DND-41 (cell line): ENCODE measurements at places on chromosomes 7 and 10.

- DNase-seq: no peak
Measured at GRCh38 chr10:33335801-33336581, 1.5 kb upstream of the NRP1 start.

DNA sequence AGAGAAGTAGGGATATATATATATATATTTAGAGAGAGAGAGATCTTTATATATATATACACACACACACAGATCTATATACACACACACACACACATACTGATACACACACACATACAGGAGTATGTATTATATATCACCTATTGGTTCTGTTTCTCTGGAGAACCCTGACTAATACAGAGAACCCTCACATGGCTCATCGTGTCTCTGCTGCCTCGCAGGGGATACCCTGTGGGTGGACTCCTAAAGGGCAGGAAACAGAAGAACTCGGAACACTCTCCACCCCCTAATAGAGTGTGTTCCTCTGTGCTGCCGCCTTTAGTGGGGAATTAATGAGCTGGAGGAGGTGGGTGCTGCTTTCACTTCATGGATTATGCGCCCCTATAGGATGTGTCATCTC, 86.6 kb downstream of the NPY start:
- DNase-seq: no peak

GRCh38 chr7:90916319-90916718, 320.2 kb downstream of the CDK14 start:
- no peak for DNase-seq

DNA sequence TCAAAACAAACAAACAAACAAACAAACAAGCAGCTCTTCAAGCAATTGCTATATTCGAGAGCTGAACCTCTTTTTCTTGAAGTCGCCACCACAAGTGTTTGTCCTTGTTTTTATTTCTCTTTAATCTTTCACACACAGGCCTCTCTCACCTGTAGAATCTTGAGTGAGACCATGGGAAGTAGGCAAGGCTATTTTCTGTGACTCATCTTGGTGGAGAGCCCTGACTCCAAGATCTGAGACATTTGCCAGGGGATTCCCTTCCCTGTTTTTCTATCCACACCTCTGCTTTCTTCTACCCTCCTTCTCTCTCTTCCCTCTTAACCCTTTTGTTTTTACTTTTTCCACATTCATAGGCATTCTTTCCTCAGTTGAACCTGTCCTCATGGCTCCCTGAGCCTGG, 8.0 kb upstream of the TAS2R60 start:
- DNase-seq: no peak

- DNase-seq: no peak
Measured at GRCh38 chr7:143892527-143893300, 9.3 kb downstream of the TCAF1 start.

DNA sequence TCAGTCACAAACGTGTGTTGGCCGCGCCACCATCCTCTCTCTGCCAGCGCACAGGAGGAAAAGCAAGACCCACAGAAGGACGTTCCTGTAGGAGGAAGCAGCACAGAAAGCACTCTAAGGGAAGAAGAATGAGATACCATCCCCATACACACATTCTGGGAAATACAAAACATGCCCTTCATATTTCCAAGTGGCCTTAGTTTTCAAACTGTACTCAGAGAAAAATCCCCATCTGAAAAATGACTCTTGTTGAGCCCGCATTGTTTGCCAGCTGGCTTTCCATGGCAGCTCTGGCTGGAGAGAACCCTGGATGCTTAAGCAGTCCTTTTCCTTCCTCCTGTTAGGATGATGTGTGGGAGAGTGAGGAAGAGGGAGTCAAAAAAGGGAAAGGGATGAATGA, 33.1 kb downstream of the MTURN start:
- DNase-seq: no peak

GRCh38 chr7:101964680-101965452, 147.4 kb downstream of the CUX1 start:
- no peak for DNase-seq

GRCh38 chr7:118872568-118872967, 648.1 kb downstream of the ANKRD7 start:
- DNase-seq: no peak

GRCh38 chr7:72492461-72493065, 80.4 kb upstream of the CALN1 start:
- DNase-seq: no peak

- no peak for DNase-seq
Measured at GRCh38 chr10:12561307-12561706, 212.0 kb downstream of the CAMK1D start.

- DNase-seq: no peak
Measured at GRCh38 chr7:111223802-111224253, 132.9 kb downstream of the LRRN3 start.

GRCh38 chr7:75050501-75050900, 23.1 kb downstream of the RCC1L start:
- DNase-seq: no peak

DNA sequence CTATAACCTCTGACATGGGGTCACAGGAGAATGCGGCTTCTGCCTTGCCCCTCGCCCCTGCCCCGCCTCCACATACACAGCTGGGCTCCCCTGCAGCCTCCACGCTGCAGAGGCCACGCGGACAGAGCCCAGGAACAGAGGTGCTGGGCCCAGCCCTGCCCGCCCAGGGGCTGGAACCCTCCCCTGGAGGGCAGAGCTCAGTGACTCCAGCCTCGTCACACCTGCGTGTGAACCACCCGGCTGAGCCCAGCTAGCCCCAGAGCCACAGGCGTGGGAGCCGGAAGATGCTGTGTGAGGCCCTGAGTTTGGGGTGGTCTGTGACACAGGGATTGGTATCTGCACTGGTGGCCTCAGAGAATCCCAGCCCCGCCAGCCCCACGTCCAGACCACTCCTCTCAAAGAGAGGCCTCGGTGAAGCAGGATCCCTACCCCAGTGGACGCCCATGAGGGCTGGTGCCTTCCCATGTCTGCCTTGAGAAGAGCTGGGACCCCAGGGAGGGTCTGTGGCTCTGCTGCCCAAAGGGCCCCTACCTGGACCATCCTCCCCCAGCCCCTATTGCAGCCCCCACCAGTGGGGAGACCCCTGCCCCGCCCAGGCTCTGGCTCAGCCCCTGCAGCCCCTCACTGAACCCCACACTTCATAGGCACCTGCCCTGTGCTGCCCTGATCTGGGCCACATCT, 8.1 kb upstream of the ADAP1 start:
- DNase-seq: no peak

GRCh38 chr10:48472501-48473069, 132.3 kb downstream of the ARHGAP22 start:
- no peak for DNase-seq

- DNase-seq: no peak
Measured at GRCh38 chr10:99895867-99896266, 113.4 kb downstream of the ABCC2 start.

- DNase-seq: no peak
Measured at GRCh38 chr7:7177044-7177517, 5.3 kb upstream of the C1GALT1 start.

- no peak for DNase-seq
Measured at GRCh38 chr10:60871215-60871614, 72.8 kb downstream of the RHOBTB1 start.

- no peak for DNase-seq
Measured at GRCh38 chr7:26759108-26759507, 105.3 kb downstream of the SKAP2 start.

- DNase-seq: no peak
Measured at GRCh38 chr10:44742248-44742647, 168.9 kb upstream of the TMEM72 start.

- no peak for DNase-seq
Measured at GRCh38 chr10:75403144-75403938, 1.8 kb upstream of the ZNF503 start.

GRCh38 chr10:103197174-103197573, 4.1 kb upstream of the NT5C2 start:
- no peak for DNase-seq

DNA sequence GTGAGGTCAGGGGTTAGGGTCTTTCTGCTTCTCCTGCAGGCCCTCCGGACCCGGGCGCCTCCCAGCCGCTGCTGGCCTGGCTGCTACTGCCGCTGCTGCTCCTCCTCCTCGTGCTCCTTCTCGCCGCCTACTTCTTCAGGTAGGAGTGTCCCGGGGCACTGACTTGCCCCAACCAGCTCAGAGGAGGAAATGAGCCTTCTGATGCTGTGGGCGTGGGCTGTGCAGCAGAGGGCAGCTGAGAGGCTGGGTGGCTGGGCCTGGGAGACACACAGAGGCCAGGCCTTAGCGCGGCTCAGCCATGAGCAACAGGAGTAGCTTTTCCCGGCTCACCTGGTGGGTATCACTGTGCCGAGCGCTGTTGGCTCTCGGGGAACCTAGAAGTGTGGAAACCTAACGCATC, 78.9 kb downstream of the MKI67 start:
- DNase-seq: peak; percentile 90

GRCh38 chr10:24952707-24953645, 570 bp upstream of the PRTFDC1 start:
- DNase-seq: peak; percentile 70
